Stomach (tissue), 19 donors: ENCODE measurements at places on chromosomes 4 and X. TPM values are rescaled to one million over a fixed set of nuclear protein-coding genes. Genes with fewer than 3 reads are reported as not detected.

DNA sequence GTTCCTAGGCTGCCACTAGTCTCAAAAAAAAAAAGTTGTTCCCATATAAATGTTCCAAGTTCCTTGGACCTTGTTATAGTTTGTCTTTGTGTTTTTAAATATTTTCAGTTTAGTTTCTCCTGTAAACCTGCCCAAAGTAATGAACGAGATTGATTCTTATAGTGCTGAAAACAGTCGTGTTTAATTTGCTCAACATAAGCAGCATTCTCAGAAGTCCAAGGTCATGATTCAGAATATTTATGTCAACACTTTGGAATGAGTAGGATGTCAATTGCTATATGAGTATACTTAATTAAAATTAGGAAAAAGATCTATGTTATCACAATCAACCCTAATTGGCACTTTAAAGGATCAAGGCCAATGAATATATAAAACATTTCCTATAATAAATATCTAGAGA lies 510.9 kb downstream of the PPP4R3C start:
- DNase-seq, result no peak

Gene KIT
- 41.7 TPM for total RNA-seq

DNA sequence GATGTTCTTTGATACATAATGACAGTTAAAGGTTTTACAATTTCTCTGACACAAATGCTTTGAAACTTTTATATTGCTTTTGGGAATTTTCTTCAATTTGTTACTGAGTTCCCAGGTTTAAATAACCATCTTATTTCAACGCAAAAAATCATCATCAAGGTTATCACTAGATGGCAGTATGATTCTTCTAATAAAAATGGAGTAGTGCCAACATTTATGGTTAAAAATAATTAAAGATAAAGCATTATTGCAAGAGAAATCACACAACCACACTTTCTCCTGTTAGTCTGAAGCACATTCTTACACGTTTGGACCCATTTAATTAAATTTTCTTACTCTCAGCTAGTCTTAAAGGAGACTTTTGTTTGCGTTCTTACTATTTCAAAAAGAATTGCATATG lies 611.3 kb upstream of the CPXCR1 start:
- DNase-seq, result peak; percentile 2

DNA sequence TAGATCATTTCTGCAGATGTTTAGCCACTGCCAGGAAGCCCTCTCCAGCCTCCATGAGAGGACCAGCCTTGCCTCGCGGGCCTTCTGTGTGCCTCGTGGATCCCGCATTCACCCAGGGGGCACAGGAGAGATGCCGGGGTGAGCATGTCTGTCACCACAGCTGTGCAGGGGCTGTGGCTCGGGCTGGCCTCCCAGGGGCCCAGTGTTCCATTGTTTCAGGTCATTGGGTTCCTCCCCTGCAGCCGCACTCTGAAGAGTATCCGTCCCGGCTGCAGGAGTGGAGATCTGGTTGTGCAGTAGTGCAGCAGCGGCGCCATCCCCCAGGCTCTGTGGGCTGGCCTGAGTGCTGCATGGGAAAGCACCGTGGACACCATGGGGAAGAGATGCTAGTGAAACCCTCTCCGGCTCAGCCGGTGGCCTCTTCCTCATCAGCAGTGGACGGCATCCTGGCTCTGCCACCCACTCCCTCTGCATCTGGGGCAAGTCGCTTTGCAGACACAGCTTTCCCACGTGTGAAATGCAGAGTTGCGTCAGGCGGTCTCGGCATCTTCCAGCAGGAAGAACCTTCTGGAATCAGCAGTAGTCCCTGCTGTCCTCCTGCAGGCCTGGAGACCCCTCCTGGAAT lies 29.1 kb downstream of the TBC1D14 start:
- DNase-seq, result no peak

- peak; percentile 57 for DNase-seq
Observed at GRCh38 chr4:149029056-149029651, 586.9 kb upstream of the NR3C2 start.

- no peak for DNase-seq
Observed at GRCh38 chr4:14513471-14513870, 488.8 kb upstream of the CPEB2 start.

- DNase-seq, result peak; percentile 93
Observed at GRCh38 chr4:22515888-22516541, at the start of gene ADGRA3. TSS of gene ADGRA3 (minus strand) at chr4:22516066. CDS start at chr4:22515784, 282 bp downstream.

Gene DGAT2L6
- total RNA-seq, result not detected

GRCh38 chr4:70158576-70158975 lies 4.5 kb downstream of the PRR27 start:
- DNase-seq, result peak; percentile 66

- no peak for DNase-seq
Observed at GRCh38 chr4:119898211-119898610, 168.4 kb downstream of the MAD2L1 start.

Gene PDE5A
- 19.7 TPM for total RNA-seq

- peak; percentile 44 for DNase-seq
Observed at GRCh38 chr4:71004281-71004851, 10.9 kb downstream of the DCK start.

- DNase-seq, result no peak
Observed at GRCh38 chr4:122673252-122673651, 52.4 kb upstream of the IL21 start.

DNA sequence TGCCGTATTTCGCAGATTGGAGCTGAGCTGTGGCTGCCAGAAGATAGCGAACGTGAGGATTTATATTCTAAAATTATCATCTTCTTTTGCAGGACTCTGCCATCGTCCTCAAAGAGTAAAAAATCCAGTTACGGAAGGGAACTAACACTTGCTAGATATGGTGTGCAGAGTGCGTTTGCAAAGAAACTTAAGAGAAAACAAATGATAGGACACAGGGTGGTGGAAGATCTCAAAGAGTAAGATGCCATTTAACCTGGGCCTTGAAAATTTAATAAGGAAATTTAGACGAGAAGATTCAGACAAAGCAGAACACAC lies 566 bp downstream of the LARP7 start:
- no peak for DNase-seq

GRCh38 chr4:148445860-148446330 lies 3.7 kb upstream of the NR3C2 start:
- DNase-seq, result no peak

- DNase-seq, result no peak
Observed at GRCh38 chr4:2900741-2901140, 57.1 kb downstream of the ADD1 start.

Gene BMX
- not detected for total RNA-seq

GRCh38 chr4:91598696-91599095 lies 705.1 kb upstream of the GRID2 start:
- DNase-seq, result no peak

- DNase-seq, result no peak
Observed at GRCh38 chrX:150958177-150958576, 25.0 kb upstream of the HMGB3 start.

GRCh38 chr4:158850800-158851644 lies 82.2 kb downstream of the FNIP2 start:
- peak; percentile 59 for DNase-seq

GRCh38 chr4:162837679-162838078 lies 329.0 kb downstream of the NAF1 start:
- DNase-seq, result no peak

Gene HOPX
- 1.2 TPM for total RNA-seq

- DNase-seq, result no peak
Observed at GRCh38 chr4:184688447-184688846, 38.9 kb downstream of the PRIMPOL start.

Gene GLRB
- total RNA-seq, result 5.3 TPM

Gene F8A1
- 1.2 TPM for total RNA-seq

GRCh38 chrX:13605611-13606010 lies 36.2 kb downstream of the EGFL6 start:
- no peak for DNase-seq

DNA sequence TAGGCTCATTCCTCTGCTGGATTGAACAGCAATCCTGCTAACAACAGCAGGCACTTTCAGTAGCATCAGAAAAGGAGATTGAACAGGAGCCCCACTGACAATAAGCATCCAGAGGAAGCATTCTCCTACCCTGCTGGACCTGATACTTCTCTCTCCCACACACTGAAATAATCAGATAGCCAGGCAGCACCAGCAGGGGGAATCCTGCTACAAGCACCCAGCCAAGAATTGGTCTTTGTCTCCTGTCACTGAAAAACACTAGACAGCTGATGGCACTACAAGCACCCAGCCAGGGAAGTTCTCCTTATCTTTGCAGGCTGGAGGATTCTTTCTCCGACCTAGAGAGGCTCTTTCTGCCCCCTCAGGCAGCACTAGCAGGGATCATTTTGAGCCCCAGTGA lies 444.3 kb upstream of the GRIA3 start:
- no peak for DNase-seq

DNA sequence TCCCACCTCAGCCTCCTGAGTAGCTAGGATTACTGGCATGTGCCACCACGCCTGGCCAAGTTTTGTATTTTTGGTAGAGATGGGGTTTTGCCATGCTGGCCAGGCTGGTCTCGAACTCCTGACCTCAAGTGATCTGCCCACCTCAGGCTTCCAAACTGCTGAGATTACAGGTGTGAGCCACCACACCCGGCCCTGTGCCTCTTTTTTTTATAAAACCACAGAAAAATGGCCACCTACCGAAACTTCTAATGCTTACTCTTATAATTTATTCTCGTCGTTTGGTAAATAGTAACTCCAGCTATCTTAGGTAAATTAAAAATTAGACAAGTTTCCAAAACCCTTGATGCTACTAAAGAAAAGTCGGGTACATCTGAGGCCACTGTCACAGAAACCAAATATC lies 54.4 kb downstream of the IRF2 start:
- no peak for DNase-seq

Gene NDP
- not detected for total RNA-seq

DNA sequence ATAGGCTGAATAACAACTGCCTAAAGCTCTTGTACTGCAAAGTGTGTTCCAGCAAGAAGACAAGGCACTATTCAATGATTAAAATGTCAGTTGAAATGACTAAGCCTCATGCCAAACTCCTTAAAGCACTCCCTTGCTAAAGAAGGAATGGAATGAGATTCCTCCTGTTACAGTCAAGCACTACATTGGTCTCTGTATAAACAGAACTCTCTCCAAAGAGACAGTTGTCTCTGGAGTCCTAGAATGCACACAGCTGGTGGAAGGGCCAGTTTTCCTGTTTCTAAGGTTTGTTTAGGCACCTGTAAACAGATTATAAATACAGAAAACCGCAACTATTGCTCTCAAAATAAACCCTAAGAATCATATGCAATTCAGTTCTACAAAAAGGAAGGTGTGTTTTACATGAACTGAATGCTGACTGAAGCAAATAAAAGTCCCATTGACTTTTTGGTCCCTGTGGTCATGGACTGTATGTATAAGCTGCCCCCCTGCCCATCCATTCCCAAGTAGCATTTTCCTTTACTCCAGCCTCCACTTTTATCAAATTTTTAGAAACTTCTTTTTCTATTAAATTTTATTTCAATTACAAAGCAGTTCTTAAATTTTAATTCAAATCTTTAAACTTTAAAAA lies 47.0 kb downstream of the FAT1 start:
- peak; percentile 60 for DNase-seq

Gene HPGD
- total RNA-seq, result 13.6 TPM

DNA sequence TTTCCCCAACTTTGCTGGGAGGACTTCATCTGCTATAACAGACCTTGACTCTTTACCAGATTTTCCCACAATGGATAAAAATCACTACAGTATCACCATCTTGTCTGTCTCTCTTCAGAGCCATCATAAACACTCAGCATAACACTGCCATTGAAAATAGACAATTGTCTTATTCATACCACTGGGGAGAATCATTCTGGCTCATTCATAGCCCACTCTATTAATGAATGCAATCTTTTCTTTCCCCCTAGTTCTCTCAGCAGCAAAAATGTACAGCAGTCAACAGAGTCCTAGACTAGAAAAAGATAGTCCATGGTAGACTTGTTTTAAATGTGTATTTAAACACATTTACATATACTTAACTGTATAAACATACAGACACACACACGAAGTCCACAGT lies 19.2 kb downstream of the SLC9A7 start:
- no peak for DNase-seq

Gene PCDH11X
- not detected for total RNA-seq

DNA sequence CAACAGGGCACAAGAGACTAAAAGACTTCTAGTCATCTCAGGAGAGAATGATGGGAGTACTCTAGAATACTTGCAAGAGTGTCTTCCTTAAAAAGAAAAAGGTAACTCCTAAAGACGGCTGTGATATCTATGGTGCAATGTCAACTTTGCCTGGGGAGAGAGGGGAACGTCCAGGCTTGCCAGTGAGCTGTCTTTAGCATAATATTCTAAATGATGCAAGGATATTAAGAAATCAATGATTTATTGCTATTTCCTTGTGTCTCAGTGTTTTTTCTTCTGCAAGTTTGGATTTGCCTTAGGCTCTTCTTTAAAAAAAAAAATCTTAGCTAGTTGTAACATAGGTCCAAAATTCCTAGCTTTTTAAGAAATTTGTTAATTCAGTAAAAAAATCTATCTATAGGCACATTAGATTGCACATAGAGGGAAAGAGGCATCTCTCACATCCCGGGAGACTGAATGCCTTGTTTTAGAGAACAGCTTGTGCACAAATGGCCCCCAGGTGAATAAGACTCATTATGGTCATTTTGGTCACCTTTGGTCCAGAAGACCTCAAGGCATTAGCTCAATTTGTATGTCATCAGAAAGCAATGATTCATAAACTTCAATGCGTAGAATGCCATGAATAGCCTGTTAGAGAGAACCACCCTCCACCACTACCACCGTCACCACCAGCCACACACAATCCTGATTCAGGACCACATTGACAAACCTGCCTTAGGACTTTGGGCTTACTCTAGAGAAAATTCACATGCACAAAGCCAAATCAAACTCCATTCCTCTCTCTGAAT lies 104.1 kb downstream of the PALLD start:
- DNase-seq, result no peak

Gene NAA11
- not detected for total RNA-seq

DNA sequence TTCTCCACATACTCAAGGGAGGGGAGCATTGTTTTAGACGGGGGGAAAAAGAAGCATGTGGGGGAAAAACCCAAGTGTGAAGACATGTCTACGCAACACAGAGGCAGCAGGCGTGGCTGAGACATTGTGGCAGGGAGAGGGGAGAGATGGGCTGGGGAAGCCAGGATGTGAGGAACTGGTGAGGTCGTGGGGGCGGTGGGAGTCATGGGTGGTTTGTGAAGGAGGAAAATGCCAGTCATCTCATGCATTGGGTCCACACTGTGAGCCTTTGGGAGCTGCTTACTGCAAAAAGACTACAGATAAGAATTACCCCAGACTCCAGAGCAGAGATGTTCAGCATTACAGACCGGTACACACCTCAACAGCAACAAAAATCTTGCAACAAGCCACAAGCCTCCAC lies 2.1 kb downstream of the JAKMIP1 start:
- no peak for DNase-seq

Gene KDR
- total RNA-seq, result 17.1 TPM

DNA sequence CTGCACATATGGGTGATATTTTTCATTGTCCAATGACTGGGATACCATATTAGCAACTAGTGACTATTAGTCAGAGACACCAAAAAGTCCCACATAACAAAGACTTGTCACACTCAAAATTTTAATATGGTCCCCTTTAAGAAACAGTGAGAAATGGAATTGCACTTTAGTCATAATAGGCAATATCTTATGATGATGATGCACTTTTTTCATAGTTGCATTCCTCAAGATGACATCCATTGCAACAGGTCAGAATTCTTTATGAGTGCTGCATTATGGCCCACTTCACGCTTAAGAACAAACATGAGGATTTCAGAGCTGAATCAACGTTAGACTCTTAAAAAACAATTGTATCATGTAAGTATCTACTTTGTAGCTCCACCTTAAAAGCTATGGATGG lies 608.4 kb upstream of the HTR2C start:
- no peak for DNase-seq
